Hepatic stellate cell (primary cell): ENCODE measurements at places on chromosomes 7 and 10.

DNA sequence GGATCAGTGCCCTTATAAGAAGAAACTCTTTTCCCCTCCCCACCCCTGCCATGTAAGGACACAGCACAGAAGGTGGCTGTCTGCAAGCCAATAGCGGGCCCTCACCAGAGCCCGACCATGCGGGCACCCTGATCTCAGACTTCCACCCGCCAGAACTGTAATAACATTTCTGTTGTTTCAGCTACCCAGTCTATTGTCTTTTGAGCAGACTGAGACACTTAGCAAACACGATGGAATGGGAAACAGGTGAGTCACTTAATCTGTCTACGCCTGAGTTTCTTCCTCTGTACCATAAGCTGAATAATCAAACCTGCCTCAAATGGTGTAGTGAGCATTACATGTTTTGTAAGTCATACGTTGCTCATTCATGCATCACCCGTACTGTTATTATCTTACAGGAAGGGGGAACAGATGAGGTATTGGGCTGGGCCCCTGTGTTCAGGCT, 58.2 kb downstream of the STRA8 start:
- DNase-seq: no peak

- no peak for DNase-seq
Observed at GRCh38 chr7:140267381-140268226, 90.8 kb upstream of the KDM7A start.

GRCh38 chr7:114645451-114645850, 230.8 kb downstream of the FOXP2 start:
- no peak for DNase-seq

- no peak for DNase-seq
Observed at GRCh38 chr7:108589874-108590273, 20.2 kb downstream of the DNAJB9 start.

GRCh38 chr10:101222683-101223273, 6.5 kb downstream of the LBX1 start:
- DNase-seq: no peak

GRCh38 chr10:97243836-97244235, 48.6 kb downstream of the ARHGAP19 start:
- DNase-seq: no peak

GRCh38 chr7:150958062-150958552, 20.0 kb downstream of the KCNH2 start:
- DNase-seq: no peak

- no peak for DNase-seq
Observed at GRCh38 chr7:33578166-33578565, 327.2 kb upstream of the BMPER start.
